ENCODE measurements at places on chromosomes 13 and 19.

DNA sequence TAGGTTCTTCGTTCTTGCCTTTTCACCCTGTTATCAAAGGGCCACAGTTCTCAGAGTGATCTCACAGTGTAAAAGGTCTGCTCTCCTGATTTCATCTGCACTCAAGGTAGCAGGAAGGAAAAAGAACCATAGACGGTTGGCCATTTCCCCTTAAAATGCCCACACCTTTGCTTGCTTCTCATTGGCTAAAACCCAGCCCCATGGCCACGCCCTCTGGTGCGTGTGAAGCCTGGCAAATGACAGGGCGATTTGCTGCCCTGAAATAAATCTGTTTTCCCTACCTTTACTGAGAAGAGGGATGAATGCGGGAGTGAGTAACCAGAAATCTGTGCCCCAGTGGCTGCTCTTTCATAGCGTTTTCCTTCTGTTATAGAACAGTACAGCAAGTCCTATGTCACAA, 269.3 kb downstream of the POU4F1 start:
- DNase-seq, result no peak

DNA sequence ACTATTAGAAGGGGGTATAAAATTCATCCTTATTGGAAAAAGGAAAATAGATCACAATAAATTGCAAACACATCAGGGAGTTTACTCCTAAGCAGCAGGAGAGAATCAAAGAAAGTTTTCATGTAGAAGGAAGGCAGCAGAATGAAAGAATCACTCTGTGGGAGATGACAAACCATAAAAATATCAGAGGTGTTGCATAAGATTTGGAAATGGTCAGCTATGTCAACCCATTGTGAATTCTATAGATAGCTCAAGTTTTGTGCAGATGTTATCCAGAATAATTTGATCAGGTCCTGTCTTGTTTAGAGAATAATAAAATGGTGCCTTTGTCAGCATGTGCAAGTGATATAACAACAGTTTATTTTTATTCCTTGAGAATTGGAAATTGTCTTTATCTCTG, 622.4 kb downstream of the DCT start:
- no peak for DNase-seq

DNA sequence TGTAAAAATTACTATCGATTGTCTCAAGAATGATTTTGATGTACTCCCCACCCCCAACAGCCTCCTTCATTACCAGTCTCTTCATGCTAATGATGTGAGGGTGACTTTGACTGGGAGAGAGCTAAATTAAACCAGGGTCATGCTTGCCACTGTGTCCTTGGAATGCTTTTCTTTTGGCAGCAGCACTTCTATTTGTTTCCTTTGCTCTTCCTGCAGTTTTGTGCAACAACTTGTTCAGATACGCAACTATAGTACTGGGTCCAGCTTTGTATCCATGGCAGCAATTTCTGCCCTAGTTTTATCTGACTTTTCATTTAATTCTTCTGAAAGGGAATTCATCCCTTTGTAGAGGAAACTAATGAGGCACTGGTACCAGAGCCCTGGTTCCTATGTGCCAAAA, 2792.1 kb downstream of the PCDH9 start:
- DNase-seq, result no peak

DNA sequence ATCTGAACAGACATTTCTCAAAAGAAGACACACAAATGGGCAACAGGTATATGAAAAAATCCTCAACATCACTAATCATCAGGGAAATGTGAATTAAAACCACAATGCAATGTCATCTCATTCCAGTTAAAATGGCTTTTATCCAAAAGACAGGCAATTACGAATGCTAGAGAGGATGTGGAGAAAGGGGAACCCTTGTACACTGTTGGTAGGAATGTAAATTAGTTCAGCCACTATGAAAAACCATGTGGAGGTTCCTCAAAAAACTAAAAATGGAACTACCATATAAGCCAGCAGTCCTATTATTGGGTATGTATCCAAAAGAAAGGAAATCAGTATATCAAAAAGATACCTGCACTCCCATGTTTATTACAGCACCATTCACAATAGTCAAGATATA, 24.7 kb upstream of the ZC3H13 start:
- DNase-seq, result peak; percentile 59

GRCh38 chr13:64591971-64592370, 2638.2 kb downstream of the PCDH9 start:
- no peak for DNase-seq

- DNase-seq, result peak; percentile 4
These were observed 50.8 kb downstream of the ZAR1L start for GRCh38 chr13:32264407-32264806.

GRCh38 chr19:33795370-33796163, 1.1 kb upstream of the KCTD15 start:
- peak; percentile 89 for DNase-seq

GRCh38 chr19:51607920-51608562, 22.2 kb downstream of the SIGLEC5 start:
- peak; percentile 94 for DNase-seq

GRCh38 chr19:15253513-15253912, 21.3 kb upstream of the EPHX3 start:
- DNase-seq, result no peak

GRCh38 chr13:73691891-73692290, 442.3 kb downstream of the KLF12 start:
- no peak for DNase-seq

DNA sequence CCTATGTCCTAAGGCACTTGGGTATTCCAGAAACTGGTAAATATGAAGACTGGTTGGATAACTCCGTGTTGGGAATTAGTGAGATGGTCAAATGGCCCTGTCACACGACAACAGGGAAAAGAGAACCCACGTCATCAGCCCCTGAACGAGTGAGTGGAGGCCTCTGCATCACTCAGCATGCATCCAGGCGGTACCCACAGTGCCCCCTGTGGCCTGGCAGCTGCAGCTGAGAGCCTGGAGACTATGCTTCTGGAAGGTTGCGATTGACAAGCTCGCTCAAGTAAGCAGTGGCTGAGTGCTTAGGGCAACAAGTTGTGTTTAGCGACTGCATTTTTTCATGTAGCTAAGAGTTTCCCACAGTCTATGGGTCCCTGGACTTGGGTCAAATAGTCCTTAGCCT, 55.9 kb downstream of the COL4A2 start:
- no peak for DNase-seq

DNA sequence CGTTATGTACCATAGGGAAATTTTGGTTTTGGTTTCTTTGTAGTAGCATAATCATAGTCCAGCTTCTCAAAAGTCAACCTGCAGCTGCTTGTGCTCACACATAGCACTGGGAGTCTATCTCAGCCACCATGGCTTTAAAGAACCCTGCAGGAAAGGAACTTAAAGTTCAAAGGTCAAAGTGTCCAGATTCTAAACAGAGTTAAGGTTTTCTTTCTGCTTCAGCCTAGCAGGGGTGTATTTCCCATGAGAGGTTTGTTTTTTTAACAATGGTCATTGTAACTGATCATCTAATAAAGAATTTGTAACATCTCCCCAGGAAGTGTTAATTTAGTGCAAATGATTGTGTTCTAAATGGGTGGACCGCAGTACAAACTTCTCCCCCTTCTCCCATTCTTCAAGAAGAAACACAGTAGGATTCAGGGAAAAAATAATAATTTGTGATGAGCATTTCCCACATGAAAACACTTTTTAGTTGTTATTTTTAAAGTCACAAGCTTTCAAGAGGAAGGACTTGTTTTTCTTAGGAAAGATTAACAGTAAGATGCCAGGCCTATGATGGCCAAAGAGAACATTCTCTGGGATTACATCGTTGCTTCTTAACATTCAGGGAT, 168.0 kb downstream of the EFNB2 start:
- DNase-seq, result no peak

GRCh38 chr19:43731346-43731745, 15.5 kb downstream of the IRGC start:
- no peak for DNase-seq

DNA sequence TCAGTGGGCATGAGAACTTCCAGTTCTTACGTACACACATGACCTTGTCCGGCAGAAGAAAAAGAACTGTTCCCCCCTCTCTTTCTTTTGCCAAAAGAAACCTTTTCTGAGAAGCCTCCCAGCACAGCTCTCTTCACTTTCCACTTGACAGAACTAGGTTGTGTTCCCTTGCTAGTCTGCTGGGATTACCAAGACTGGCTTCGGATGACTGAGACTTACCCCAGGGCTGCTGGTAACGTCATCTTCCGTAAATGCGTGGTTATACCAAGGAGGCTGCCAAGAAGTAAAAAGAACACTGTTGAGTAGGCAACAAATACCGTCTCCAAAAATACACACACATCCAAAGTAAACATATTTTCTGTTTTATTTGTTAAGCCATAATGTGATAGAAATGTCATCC, 908.2 kb downstream of the EFNB2 start:
- no peak for DNase-seq

- no peak for DNase-seq
These were observed 827.5 kb upstream of the PCDH20 start for GRCh38 chr13:62243106-62243505.

All from suppressor macrophage treated with lipopolysaccharide for 4 hours (primary cell).